ENCODE measurements at places on chromosomes 7 and 10. TPM values are rescaled to one million over a fixed set of nuclear protein-coding genes. Genes with fewer than 3 reads are reported as not detected.

Gene MYH16
- 0.43 TPM for total RNA-seq

Gene BEND7
- total RNA-seq = 1.0 TPM

Gene HMX2
- not detected for total RNA-seq

Gene TFR2
- 0.44 TPM for total RNA-seq

Gene UNCX
- not detected for total RNA-seq

Gene GTF2IRD1
- 16.5 TPM for total RNA-seq

Gene GJC3
- total RNA-seq = not detected

Gene INHBA
- 186 TPM for total RNA-seq

Gene BNIP3
- 70.6 TPM for total RNA-seq

Gene HYAL4
- total RNA-seq = 1.3 TPM

Gene CALHM3
- total RNA-seq = not detected

Gene SLC18A2
- total RNA-seq = not detected

Gene TMEM140
- 3.0 TPM for total RNA-seq

Gene CYP26C1
- total RNA-seq = not detected

Gene MTERF1
- 11.0 TPM for total RNA-seq

Gene GPR85
- 1.0 TPM for total RNA-seq

Gene AMPH
- total RNA-seq = 0.22 TPM

Gene NUTM2B
- total RNA-seq = under 0.01 TPM

Gene SFTPA1
- total RNA-seq = not detected

Gene GFRA1
- total RNA-seq = 6.0 TPM

Gene RFC2
- 10.5 TPM for total RNA-seq

Gene HMX3
- not detected for total RNA-seq

Gene BTAF1
- total RNA-seq = 49.4 TPM

Gene PLEKHS1
- total RNA-seq = not detected

Gene BLVRA
- 23.2 TPM for total RNA-seq

Gene CAMK1D
- total RNA-seq = 5.7 TPM

Gene MBL2
- total RNA-seq = not detected

Gene COL28A1
- not detected for total RNA-seq

Gene KNDC1
- total RNA-seq = under 0.01 TPM

Gene LRRC18
- total RNA-seq = not detected

Gene ZNF239
- total RNA-seq = 6.0 TPM

Gene ZNF503
- 8.3 TPM for total RNA-seq

Gene SPDYE11
- not detected for total RNA-seq

Gene CYP2C8
- not detected for total RNA-seq

Gene TYW1B
- 4.8 TPM for total RNA-seq

Gene NRG3
- under 0.01 TPM for total RNA-seq

Gene BLNK
- not detected for total RNA-seq

Gene NSUN5
- total RNA-seq = 21.4 TPM

Gene MSMB
- not detected for total RNA-seq

Gene GPNMB
- total RNA-seq = 93.1 TPM

Gene TMEM196
- total RNA-seq = not detected

Gene FAM180A
- total RNA-seq = 0.22 TPM

Gene CYP3A7
- total RNA-seq = not detected

Gene FKBP6
- not detected for total RNA-seq

Gene PRSS58
- total RNA-seq = not detected

Gene TRIM74
- total RNA-seq = not detected

Gene PIK3AP1
- total RNA-seq = 0.43 TPM

Gene NEUROG3
- total RNA-seq = not detected

Gene MUC12
- 0.43 TPM for total RNA-seq

Gene ITGB1
- 2,146 TPM for total RNA-seq

Data from placental pericyte (primary cell).